ENCODE measurements at places on chromosomes 7 and 10. TPM values are rescaled to one million over a fixed set of nuclear protein-coding genes. Genes with fewer than 3 reads are reported as not detected.

Gene UBTD1
- total RNA-seq: 2.1 TPM

Gene TDRD1
- total RNA-seq: 0.16 TPM

Gene BAZ1B
- total RNA-seq: 110 TPM

Gene RET
- total RNA-seq: 0.12 TPM

Gene ERVW-1
- not detected for total RNA-seq

DNA sequence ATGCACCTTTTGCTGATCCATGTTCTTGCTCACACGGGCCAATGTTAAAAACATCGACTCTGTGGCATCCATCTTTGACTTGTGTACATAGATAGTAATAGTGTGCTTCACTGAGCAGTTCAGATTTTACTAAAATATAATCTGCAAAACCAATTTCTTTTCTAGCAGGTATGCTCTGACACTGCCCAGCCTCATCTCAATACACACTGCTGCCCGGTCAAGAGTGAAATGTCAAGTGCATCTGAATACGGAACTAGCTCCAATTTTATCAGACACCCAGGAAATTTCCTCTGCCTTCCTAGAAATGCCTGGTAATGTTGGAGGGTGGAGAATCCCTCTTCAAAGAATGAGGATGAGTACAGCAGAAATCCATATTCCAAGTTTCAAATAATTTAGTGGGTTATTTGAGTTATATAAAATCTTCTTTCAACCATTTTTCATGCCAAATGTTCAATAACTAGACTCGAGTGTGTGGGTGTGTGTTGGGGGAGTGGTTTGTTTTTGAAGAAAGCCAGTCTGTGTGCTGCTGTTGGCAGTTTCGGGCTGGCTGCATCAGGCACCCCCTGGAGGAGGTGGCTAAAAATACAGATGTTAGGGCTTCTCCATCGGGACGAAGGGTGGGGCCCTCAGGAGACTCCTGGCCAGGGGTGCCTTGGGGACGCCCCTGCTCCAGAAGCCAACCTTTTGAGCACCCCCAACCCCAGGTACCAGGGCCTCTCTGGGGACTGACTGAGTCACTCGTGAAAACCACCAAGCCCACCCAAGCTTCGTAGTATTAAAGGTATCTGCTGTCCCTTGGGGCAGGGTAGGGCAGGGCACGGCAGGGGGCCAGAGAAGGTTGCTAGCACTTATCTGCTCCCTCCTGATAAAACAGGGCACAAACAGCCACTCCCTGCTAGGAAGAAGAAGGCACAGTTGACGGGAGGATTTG lies 15.4 kb downstream of the CTBP2 start:
- no peaks in the 10 kb centered on the region for H3K36me3 ChIP-seq
- H3K27me3 ChIP-seq: peaks cover 19% of the 10 kb centered on the region
- H3K27ac ChIP-seq: no peak overlapping the region
- H3K4me3 ChIP-seq: no peak overlapping the region

- H3K4me3 ChIP-seq: no peak overlapping the region
- peaks cover 4% of the 10 kb centered on the region for H3K27me3 ChIP-seq
- no peaks in the 10 kb centered on the region for H3K36me3 ChIP-seq
- peak; percentile 66 for DNase-seq
- H3K4me1 ChIP-seq: no peaks in the 10 kb centered on the region
These were observed 229.5 kb upstream of the FZD1 start for GRCh38 chr7:91034459-91035368.

DNA sequence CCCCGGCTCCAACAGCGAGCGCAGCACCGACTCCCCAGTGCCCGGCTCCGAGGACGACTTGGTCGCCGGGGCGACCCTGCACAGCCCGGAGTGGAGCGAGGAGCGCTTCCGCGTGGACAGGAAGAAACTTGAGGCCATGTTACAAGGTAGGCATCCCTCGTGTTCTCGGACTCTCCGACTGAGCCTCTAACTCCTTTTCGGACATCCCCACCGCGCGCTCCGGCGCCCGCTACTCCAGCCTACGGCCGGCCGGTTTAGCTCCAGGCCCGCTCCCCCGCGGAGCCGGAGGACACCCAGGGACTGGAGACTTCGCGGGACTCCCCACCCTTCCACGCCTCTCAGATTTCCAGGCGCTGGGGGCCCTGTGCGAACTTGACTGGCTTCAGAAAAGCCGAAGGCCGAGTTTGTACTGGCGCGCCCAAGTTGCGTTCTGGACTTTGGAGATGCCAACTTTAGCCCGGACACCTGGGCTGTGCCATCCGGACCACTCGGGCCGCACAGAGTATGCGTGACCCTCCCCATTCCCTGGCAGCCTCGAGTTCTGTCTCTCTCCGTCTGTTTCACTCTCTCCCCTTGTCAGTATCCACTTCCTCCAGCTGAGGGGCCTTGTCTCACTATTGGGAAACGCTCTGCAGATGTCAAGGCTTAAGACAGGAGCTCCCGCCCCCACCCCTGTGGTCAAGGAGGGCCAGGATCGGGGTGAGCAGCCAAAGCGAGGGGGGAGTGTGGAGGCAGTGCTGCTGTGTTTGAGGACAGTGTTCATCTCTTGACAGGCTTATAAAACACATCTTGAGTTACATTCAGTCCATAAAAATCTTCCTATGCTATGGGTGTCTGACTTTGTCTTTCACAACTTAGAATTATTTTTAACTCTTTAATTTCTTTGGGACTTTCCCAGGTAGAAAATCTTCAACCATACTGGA lies 777 bp downstream of the BICC1 start:
- H3K4me3 ChIP-seq: peak overlapping the region; percentile 54
- no peak overlapping the region for H3K27ac ChIP-seq
- peaks cover 3% of the 10 kb centered on the region for H3K4me1 ChIP-seq
- H3K27me3 ChIP-seq: peaks cover 48% of the 10 kb centered on the region
- no peak for DNase-seq

- no peak overlapping the region for H3K4me3 ChIP-seq
- H3K27ac ChIP-seq: no peak overlapping the region
- no peak for DNase-seq
- H3K4me1 ChIP-seq: no peaks in the 10 kb centered on the region
These were observed 333.2 kb downstream of the PLXNA4 start for GRCh38 chr7:132243051-132243450.

DNA sequence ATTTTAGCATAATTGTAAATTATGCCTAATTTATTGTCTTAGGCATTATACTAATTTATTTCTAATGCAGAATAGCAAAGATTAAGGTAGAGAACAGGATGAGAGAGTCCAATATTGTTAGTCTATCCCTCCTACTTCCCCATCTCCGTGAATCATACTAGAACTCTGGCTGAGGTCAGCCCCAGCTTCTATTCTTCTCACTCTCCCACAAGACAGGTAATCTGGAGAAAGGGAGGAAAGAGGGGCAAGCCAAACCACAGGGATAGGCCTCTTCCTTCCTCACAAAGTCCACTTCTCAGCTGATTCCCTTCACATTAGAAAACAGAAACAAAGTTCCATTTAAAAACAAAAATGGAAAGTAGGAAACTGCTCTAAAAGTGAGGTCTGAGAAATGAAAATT lies 117.5 kb upstream of the LAMB4 start:
- H3K36me3 ChIP-seq: no peaks in the 10 kb centered on the region
- DNase-seq: no peak
- H3K27me3 ChIP-seq: peaks cover 2% of the 10 kb centered on the region
- H3K4me1 ChIP-seq: no peaks in the 10 kb centered on the region

DNA sequence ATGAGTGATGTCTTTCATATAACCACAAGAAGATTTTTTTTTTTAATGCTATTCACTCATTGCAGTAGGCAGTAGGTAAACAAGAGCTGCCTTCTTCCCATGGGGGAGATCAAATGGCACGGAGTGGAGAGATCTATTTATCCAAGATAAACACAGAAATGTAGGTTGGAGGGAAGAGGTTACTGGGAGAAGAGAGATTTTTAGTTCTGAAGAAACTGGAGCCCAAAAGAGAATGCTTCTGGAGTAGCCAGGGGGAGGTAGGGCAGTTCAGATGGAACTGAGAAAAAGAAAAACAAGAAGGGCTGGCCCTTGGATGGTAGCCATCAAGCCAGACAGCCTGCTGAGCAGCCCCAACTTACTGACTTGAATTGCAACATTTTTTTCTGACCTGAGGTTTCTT lies 270.1 kb upstream of the TPK1 start:
- peaks cover 1% of the 10 kb centered on the region for H3K27me3 ChIP-seq
- H3K4me1 ChIP-seq: no peaks in the 10 kb centered on the region
- H3K4me3 ChIP-seq: no peak overlapping the region
- DNase-seq: no peak
- no peaks in the 10 kb centered on the region for H3K36me3 ChIP-seq

DNA sequence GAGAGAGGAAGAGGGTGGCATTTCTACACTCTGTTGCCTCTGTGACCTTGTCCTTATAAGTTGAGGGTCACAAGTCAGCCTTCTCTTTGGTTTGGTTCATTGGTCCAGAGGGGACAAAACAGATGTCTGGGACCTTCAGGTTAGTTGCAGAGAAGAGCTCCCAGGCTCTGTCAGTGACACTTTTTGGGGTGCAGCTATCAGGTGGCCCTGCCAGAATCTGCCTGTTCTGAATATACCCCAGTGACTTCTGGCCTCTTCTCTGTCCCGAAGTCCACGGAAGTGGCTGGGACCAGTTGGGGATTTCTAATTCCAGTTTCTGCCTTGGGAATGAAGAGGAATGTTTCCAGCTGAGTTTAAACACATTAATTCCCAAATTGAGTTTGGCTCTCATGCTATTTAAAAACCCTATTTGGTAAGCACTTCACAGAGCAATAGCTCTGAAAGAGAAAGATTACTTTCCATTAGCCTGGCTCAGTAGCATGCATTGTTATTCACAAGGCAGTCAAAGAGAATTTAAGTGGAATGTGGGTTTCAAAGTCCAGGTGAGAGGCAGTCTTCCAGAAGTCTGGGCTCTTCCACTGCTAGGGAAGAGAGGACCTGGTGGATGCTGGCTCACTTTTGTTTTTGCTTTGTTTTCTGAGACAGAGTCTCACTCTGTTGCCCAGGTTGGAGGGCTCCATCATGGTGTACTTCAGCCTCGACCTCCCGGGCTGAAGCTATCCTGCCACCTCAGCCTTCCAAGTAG lies 237.8 kb upstream of the GALNT17 start:
- H3K36me3 ChIP-seq: no peaks in the 10 kb centered on the region
- H3K4me1 ChIP-seq: no peaks in the 10 kb centered on the region
- H3K4me3 ChIP-seq: no peak overlapping the region
- no peak for DNase-seq

GRCh38 chr10:32556783-32557395 lies 110.9 kb downstream of the CCDC7 start:
- no peak for DNase-seq
- H3K27me3 ChIP-seq: no peaks in the 10 kb centered on the region
- peaks cover 6% of the 10 kb centered on the region for H3K36me3 ChIP-seq
- H3K4me1 ChIP-seq: no peaks in the 10 kb centered on the region

- no peak overlapping the region for H3K27ac ChIP-seq
- no peak overlapping the region for H3K4me3 ChIP-seq
- H3K36me3 ChIP-seq: no peaks in the 10 kb centered on the region
These were observed 12.2 kb downstream of the FOXP2 start for GRCh38 chr7:114426824-114427223.

- H3K4me1 ChIP-seq: peaks cover 8% of the 10 kb centered on the region
- no peak overlapping the region for H3K27ac ChIP-seq
- H3K27me3 ChIP-seq: no peaks in the 10 kb centered on the region
These were observed 5.9 kb downstream of the PLOD3 start for GRCh38 chr7:101211501-101211900.

DNA sequence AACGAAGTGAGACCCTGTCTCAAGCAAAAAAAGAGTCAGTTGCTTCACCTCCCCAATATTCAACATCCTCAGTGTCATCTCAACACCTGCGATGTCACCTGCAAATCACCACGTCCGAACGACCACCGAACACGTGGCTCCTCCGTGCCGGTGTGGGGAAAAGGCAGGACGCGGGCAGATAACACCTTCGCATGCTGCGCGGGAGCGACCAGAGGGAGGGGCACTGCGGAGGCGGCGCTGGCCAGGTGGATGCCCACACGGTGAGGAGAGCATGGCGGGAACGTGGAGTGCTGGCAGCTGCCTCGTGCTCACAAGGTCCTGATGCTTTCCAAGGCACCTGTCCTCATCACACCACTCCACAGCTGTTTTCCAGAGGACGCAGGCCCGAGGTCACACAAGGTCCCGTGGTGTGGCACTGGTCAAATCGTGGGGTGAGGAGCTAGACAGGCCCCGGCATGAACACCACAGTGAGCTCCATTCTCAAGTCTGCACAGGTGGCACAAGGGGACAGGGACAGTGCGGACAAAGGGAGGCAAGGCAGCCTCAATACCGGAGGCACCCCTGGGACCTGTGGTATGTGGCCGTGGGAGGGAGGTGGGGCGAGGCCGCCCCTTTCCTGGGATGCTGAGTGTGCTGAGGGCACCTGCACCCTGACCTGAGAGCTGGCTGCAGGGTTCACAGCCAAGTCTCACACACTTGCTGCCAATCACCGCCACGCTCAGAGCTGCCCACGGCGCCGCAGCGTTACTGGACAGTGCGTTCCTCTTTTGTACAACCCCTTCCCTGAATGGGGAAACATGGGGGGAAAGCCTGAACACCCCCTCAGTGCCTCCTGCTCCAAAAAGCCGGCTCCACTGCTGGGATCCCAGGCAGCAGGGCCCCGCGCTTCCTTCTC lies 13.0 kb downstream of the TUBGCP2 start:
- peaks cover 58% of the 10 kb centered on the region for H3K36me3 ChIP-seq
- no peak for DNase-seq
- H3K4me3 ChIP-seq: no peak overlapping the region
- no peaks in the 10 kb centered on the region for H3K4me1 ChIP-seq

DNA sequence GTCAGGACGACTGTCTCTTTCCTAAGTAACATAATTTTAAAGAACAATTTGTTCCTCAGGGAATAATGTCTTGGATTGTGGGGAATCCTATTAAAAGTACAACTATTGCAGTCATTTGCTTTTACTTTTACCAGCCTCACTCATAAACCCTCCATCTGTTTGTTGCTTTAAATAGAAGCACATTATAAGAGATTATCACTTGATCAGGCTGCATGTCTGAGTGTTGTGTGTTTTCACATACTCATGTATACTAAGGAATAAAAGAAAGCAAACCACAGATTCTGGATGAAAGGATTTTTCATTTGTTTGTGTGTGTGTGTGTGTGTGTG lies 1077.8 kb downstream of the KCNMA1 start:
- H3K27ac ChIP-seq: no peak overlapping the region
- H3K27me3 ChIP-seq: no peaks in the 10 kb centered on the region
- no peak overlapping the region for H3K4me3 ChIP-seq
- H3K36me3 ChIP-seq: no peaks in the 10 kb centered on the region
- H3K4me1 ChIP-seq: no peaks in the 10 kb centered on the region

- no peak overlapping the region for H3K4me3 ChIP-seq
- DNase-seq: no peak
- H3K36me3 ChIP-seq: no peaks in the 10 kb centered on the region
These were observed 261.9 kb upstream of the PPP2R2D start for GRCh38 chr10:131638880-131639278.

DNA sequence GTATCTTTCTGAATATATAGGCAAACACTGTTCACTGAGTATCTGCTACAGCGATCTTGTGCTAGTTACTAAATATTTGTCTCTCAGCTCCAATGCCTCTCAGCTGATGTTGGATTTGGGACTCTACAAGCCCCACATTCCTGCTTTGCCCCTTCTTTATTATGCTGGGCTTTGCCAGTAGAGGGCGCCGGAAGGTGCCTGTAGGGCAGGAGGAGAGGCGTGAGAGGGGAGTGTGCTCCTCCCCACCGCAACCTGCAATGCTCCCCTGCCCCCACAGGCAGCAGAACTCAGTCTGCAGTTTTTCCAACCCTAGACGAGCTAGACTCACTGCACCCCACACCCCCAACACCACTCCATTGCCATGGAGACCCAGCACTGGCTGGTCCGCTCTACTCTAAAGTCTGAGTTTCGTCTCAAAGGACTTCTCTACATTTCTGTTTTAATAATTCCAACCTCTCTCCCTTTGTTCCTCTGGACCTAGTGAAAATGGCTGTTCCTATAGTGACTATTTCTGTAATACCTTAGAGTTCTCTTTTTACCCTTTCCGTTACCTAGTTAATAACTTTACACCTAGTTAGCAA lies 337.6 kb downstream of the CCSER2 start:
- no peaks in the 10 kb centered on the region for H3K27me3 ChIP-seq
- no peak overlapping the region for H3K4me3 ChIP-seq
- no peaks in the 10 kb centered on the region for H3K4me1 ChIP-seq
- H3K36me3 ChIP-seq: no peaks in the 10 kb centered on the region
- H3K27ac ChIP-seq: no peak overlapping the region

All from activated CD4-positive, alpha-beta T cell treated with anti-CD3 and anti-CD28 coated beads, Interleukin-2, amount 10 ng/mL, durations not matched to agents 24 days and 14 days (primary cell).